Esophagus squamous epithelium (tissue), 5 donors: ENCODE measurements at places on chromosomes 16 and 17.

GRCh38 chr16:67101311-67102082 lies 8.2 kb upstream of the PHAF1 start:
- DNase-seq: no peak

- no peak for DNase-seq
These were observed at the start of gene DNASE1 for GRCh38 chr16:3654249-3654991. Gene DNASE1, plus strand, starts transcription at chr16:3654691. Its CDS starts 683 bp downstream, at chr16:3655374.

GRCh38 chr16:86495756-86496261 lies 14.5 kb upstream of the FOXF1 start:
- DNase-seq: no peak

GRCh38 chr17:76195281-76196096 lies 44.8 kb downstream of the RNF157 start:
- DNase-seq: no peak

DNA sequence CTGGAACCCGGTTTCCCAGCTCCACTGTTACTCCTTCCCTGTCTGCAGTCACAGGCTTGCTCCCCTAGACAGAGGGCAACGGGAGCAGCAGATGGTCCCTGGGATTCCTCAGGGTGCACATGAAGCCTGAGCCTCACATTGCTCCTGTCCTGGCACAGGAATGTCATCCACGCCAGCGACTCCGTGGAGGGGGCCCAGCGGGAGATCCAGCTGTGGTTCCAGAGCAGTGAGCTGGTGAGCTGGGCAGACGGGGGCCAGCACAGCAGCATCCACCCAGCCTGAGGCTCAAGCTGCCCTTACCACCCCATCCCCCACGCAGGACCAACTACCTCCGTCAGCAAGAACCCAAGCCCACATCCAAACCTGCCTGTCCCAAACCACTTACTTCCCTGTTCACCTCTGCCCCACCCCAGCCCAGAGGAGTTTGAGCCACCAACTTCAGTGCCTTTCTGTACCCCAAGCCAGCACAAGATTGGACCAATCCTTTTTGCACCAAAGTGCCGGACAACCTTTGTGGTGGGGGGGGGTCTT lies 1.6 kb upstream of the DECR2 start:
- DNase-seq: no peak

- DNase-seq: no peak
These were observed 518 bp downstream of the MT1E start for GRCh38 chr16:56625943-56626654.

- DNase-seq: no peak
These were observed 2.0 kb upstream of the ZACN start for GRCh38 chr17:76076765-76077583.

DNA sequence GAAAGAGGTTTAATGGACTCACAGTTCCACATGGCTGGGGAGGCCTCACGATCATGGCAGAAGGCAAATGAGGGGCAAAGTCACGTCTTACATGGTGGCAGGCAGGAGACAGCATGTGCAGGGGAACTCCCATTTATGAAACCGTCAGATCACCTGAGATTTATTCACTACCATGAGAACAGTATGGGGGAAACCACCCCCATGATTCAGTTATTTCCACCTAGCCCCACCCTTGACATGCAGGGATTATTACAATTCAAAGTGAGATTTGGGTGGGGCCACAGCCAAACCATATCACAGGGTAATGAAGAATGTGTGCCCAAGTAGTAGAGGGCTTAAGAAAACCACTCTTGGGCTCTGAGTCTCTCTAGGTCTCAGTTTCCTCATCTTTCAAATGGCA lies 85.1 kb downstream of the PRKCB start:
- no peak for DNase-seq

- no peak for DNase-seq
These were observed 9.0 kb upstream of the CSNK1D start for GRCh38 chr17:82282239-82283207.
